ENCODE measurements at places on chromosomes 16 and 17.

- no peak for DNase-seq
Measured at GRCh38 chr16:89693289-89693731, 6.8 kb downstream of the CDK10 start.

- peak; percentile 37 for DNase-seq
Measured at GRCh38 chr16:79482011-79482410, 118.5 kb downstream of the MAF start.

DNA sequence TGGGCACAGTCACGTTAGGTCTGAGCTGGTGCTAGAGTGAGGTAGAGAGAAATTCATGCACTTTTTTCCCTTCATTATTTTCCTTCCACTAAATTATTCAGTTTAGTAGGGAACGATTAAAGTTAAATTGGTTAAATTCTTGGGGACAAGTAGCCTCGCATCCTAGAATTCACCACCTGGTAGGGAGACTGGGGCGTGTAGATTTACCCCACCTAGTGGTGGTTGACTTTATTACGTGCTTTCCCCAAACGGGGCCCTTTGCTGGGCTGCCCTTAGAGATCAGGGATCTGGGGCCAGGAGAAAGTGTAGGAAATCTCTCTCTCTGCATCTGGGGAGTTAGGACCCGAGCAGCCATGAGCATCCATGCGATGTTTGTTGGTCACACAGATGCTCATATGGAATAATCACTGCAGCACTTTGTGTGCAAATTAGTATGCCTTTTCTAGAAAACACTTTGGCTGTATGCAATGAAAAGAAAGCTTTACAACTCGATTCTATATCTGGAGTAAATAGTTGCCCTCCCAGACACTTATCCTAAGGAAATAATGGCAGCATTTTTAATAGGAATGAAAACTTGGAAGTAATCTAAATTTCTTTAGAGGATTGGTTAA lies 107.0 kb downstream of the PLCG2 start:
- DNase-seq, result peak; percentile 36

DNA sequence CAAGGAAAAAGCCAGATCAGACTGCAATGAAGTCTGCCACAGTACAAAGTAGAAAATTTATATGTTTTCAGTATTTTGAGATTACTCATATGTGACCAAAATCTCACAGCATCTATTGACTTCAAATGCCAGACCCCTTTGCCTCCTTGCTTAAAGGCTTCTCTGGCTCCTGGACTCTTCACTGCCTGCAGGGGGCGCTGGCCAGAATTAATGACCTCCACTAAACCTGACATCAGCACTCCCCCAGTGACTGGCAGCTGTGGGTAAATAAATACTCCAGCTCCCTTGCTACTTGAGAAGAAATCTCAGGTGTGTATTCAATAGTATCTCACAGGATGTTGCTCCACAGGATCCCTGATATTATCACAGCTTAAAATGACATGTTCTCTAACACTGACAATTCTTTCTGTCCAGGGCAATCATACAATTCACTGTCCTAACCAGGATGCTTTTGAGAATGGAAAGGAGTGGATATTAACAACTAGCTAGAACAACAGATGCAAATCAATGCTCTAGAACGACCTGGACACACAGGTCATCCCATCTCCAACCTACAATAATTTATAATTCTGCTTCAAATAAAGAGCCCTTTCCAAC lies 4.0 kb downstream of the BECN1 start:
- peak; percentile 90 for DNase-seq

DNA sequence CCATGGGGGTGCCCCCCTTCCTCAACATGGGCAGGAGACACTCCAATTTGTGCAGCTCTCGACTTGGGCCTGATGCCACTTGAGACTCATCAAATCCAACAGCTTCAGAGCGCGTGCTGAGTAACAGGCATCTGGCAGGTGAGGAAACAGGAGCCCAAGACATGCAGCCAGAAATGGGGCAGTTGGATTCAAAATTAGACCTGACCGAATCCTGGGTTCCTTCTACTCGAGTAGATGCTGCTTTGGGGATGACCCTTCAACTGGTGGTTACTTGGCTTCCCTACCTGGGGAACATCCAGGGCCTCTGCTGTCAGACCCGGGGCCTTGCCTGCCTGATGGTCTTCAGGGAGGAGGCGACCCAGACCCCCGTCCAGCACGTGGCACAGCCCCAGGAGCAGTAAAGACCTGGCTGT lies 488 bp upstream of the NTN3 start:
- no peak for DNase-seq

DNA sequence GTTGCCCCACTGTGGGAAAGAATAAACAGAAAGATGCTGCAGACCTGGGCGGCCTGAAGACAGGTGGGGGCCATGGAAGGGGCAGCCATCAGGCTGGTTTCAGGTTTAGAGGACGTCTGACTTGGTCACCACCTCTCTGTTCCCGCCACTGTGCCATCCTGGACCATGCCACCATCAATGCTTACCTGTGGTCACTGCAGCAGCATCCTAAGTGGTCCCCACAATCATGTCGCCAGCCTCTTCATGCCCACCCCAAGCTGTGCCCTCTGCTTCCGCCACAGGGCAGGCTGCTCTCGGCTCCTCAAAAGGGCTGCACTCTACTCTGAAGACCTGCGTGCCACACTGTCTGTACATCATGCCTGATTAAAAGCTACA lies 10.4 kb downstream of the SMIM5 start:
- no peak for DNase-seq

DNA sequence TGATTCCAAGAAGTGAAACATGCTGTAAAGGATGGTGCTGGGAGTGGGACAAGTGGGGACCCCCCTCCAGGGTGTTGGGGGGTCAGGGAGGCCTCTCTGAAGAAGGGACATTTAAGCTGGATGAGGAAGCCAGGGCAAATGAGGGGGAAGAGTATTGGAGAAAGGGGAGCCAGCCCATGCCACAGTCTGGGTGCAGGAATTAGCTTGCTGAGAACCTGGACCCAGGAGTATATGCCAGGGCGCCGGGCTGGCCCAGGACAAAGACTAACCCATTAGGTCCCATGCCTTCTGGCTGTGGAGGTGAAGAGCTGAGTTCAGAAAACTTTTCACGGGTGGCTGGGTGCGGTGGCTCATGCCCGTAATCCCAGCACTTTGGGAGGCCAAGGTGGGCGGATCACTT lies 45.6 kb upstream of the PIK3R6 start:
- DNase-seq, result no peak

- no peak for DNase-seq
Measured at GRCh38 chr16:17302214-17302613, 168.5 kb downstream of the XYLT1 start.

GRCh38 chr17:13429201-13429600 lies 172.5 kb downstream of the HS3ST3A1 start:
- no peak for DNase-seq

GRCh38 chr17:49928837-49929475 lies 40.0 kb upstream of the DLX4 start:
- DNase-seq, result no peak
